ENCODE measurements at places on chromosomes 3 and 15.

GRCh38 chr15:35182841-35183479 lies 97.9 kb upstream of the NANOGP8 start:
- DNase-seq, result no peak

GRCh38 chr3:89113893-89114840 lies 6.7 kb downstream of the EPHA3 start:
- DNase-seq, result peak; percentile 70

DNA sequence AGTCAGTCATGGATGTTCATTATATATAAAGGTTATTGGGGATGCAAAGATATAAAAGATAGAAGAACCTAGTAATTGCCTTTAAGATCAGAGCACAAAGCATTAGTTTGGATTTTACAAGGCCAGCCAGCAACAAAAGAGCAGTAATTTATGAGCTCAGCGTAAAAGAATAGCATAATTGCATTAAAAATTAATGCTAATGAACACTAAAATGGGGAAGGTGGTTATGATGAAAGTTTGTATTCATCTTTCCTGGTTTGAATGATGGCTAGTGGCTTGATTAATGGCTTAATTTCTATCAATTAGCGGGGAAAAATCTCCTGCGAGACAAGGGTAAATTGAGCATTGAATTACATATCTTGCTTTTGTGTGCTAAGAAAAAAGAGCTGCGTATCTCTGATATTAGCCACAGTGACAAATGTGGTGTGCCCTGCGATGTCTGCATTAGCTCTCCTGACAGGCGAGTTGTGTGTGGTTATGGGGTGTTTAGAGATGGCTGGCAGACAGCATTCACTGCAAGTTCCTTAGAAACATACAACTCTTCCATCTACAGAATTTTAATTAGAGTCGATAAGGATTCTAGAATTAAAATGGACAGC lies 42.8 kb upstream of the MLF1 start:
- DNase-seq, result no peak

DNA sequence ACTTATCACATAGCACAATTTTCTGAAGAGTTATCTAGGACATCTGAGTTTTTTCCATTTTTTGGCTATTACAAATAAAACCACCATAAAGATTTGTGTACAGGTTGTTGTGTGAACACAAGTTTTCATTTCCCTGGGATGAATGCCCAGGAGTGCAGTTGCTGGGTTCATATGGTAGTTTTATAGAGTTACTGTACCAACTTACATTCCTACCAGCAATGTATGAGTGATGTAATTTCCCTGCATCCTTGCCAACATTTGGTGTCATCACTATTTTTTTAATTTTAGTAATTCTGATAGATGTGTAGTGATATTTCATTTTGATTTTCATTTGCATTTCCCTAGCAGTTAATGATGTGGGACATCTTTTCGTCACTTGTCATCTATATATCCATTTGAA lies 20.5 kb downstream of the FILIP1L start:
- DNase-seq, result no peak

DNA sequence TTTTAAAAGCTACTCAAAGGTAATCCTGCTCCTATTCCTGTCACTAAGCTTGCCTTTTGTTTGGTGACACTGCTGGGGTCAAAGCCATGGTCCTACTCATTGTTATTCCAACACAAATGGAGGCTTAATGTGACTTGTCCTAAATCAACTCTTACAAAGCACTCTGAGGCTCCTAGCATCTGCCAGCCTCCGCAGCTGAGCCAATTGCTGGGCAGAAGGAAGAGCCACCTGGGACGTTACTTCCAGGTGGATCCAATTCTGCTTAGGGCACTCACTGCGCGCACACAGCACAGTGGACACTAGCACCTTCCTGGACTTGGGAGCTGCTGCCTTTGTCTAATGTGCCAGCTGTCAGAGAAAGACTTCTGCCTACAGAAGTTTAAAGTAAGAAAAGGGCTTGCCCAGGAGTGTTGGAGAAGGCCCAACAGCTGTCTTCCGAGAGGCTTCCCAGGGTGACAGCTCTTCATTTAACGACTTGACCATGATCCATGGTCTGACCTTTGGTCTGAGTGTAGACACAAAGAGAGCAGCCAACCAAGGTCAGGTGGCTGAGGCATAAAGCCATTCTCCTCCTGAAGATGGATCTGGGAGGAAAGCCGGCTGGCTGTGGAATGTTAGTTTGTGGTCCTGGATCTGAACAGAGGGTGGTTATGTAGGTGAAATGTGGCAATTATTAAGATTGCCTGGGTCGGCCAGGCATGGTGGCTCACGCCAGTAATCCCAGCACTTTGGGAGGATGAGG lies 102.2 kb downstream of the AQP9 start:
- no peak for DNase-seq

- DNase-seq, result peak; percentile 17
Measured at GRCh38 chr3:73709712-73710111, 85.0 kb upstream of the PDZRN3 start.

DNA sequence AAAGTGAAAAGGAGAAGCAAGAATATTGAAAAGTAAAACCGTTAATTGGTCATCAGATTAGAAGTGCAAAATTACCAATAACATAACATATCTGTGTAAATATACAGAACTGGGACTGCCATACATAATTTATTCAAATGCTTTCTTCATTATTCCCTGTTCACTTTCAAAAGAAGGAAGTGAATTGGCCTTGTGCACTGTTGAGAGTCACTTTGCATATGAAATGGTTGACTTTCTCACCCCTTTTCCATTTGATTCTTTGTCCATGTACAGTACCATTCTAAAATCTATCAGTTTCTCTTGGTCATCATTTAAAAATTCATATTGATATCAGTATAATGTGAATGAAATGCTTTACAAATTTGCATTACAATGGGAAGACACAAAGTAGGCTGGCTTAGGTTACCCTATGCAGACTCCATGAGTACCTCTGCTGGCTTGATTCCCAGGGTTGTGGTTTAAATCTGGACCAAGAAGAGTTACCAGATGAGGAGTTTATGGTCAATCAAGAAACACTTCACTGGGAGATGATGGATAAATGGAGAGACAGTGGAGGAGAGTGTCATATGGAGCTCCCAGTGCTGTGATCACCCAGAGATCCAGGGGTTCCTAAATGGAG lies 210.9 kb upstream of the TOPAZ1 start:
- peak; percentile 12 for DNase-seq

DNA sequence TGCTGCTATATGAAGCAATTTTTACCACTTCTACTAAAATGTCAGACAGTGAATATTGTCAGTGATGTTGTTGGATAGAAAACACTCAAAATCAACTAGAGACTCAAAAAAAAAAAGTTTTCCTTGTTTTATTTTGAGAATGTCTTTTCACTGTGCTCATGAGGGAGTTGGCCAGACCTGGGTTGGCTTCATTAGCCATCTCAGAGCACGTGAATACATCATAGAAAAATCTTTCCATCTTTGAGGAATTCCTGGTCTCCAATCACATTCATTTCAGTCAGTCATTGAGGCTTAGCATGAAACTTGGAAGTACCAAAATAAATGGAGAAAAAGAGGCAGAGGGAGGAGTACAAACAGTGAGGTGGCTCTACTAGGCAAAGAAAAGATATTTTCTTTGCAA lies 57.6 kb upstream of the CMSS1 start:
- DNase-seq, result no peak

DNA sequence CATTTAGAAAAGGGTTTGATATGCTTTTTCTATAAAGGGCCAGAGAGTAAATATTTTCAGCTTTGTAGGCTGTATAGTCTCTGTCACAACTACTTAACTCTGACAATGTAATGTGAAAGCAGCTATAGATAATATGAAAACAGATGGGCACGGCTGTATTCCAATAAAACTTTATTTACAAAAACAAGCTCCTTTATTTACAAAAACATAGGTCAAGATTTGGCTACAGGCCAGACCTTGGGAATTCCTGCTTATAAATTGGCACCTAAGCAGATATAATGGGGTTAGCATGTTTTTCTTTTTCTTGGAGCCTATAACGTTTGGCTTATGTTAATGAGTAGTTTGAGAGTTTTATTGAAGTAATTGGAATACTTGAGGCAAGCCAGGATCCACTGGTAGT lies 119.4 kb upstream of the CGNL1 start:
- DNase-seq, result no peak

DNA sequence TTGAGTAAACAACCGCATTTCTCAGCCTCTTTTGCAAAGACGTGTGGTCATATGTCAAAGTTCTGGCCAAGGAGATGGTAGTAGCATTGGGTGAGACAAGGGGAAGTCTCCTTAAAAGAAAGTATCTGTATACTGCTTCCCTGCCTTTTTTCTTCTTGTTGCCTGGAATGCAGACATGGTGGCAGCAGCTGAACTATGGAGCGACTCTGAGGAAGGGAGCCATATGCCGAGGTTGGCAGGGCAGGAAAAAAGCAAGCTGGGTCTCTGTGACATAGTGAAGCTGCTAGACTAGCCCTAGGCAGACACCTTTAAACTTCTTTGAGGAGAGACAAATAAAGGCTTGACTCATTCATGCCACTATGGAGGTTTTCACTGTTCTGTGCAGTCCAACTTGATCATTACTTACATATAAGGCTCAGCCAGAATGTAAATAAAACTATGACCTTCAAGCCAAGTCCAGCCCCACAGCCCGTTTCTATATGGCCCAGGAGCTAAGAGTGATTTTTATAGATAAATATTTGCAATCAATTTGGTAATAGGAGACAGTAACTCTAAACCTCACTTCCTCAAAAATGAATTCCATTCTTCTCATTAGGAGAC lies 30.6 kb upstream of the PRICKLE2 start:
- DNase-seq, result peak; percentile 11

GRCh38 chr3:195597848-195598247 lies 14.1 kb upstream of the APOD start:
- no peak for DNase-seq

DNA sequence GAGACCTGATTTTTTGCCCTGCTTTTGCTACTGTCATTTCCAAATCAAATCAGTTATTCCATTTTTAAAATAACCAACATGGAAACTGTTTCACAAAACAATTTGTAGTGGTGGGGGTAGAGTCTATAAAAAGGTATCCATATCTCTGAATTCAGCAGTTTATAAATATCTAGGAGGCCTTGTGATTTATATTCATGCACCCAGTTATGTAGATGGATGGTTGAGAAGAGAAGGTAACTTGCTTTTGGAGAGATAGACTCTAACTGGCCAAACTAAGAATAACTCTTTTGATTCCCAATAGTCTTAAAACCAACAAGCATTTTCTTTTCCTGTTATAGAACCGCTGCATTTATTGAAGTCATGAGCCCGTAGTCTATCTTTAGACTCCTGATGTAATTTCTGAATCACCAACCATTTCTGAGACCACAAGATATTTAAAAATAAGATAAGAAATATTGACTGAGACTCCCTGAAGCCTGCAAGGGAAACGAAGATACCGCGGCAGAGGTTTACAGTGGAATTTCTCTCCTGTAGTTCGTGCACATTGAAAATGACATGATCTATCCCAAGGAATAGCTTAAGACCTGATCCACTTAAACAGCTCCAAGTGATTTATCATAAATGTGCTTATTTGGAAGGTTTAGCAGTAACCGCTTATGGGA lies 68.5 kb downstream of the SAMMSON start:
- DNase-seq, result peak; percentile 28

DNA sequence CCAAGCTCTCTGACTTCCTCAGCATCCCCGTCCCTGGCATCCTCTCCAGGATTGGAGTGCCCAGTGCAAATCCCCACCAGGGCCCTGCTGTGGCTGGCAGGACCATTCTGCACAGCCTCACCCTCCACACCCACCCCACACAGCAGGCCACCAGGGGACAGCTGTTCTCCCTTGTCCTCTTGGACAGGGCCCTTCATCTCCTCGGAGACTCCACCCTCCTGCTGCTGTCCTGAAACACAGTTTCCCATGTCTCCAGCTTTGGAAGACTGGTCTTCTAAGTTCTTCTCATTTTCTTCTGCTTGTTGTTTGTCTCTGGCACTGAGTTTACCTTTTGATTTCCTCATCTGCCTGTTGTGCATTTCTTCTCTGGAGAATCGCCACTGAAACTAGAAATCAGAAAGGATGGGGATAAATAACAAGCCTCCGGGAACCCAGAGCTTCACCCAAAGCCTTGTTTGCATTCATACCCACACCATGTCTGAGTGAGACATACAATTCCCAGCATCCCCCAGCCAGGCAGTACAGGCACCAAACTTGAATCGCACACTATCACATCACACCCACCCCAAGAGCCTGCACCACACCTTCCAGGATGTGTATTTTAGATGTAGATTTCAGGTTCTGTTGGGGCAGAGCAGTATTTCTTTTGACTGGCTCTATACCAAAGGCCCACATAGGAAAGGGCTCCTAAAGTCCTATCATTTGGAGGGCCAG lies 52.0 kb downstream of the OXNAD1 start:
- no peak for DNase-seq

GRCh38 chr3:71251156-71251775 lies 332.3 kb downstream of the FOXP1 start:
- DNase-seq, result peak; percentile 95

DNA sequence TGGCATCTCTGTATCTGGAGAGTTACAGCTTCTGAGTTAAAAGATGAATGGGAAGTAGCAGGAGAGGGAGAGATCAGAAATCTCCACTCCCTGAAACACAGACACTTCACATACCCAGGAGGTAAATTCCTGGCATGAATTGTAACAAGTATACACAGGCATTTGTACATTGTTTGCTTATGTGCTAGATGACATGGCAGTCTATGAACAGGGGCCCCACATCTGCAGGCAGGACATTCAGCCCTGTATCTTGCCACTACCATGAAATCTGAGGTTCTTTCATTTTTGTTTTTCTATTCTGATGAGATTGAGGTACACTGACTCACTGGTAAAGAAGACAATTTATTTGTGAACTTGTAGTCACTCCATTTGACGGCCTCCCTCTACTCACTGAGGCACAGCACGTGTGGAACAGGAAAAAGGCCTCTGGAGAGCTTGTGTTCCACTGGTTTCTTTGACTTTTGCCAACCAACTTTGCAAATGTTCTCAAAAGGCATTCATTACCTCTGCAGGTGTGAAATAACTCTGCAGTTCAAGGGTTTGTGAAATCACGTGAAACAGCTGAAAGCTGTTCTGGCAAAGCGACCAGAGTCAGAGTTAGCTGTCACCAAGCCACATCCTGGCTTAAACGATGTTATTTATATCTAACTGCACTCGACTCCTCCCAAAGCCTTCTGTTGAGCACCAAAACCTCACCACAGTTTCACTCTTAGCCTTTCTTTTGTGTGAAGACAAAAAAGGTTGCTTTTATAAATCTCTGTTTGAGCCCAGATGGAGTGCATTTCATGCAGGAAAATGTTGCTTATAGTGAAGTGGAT lies 401.3 kb upstream of the CFAP20DC start:
- DNase-seq, result no peak
